Adrenal gland (tissue), 19 donors: ENCODE measurements at places on chromosomes 7 and 10. TPM values are rescaled to one million over a fixed set of nuclear protein-coding genes. Genes with fewer than 3 reads are reported as not detected.

DNA sequence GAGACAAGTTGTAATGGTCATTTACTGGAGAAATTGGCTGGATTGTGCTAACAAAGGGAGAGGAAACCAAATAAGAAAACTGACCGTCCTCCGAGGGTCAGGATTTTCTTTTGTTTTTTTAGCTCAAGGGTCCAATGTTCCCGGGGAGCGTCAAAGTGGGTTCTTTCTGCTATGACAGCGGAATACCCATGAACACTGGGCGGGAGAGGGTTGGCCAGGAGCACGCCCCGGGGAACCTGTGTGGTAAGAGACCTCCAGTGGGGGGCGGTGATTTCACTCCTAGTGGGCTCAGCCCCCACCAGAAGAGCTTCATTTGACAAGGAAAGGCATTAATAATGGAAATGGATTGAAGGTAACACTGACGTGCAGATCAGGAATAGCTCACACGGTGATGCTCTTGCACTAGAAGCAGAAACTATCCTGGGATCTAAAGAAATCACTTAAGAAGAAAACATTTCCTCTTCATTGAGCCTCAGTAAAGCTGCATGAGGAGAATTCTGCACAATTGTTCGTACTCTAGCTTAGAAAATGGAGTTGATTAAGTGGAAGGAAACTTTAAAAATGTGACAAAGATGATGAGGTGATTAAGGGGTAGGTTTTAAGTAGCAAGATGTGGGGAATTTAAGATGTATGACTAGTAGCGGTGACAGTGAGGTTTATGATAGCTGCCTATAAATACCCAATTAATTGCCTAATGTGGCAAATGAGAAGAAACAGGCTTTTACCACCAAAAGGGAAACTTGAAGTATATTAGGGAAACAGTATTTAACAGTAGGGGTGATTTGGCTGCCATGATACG is 627.2 kb downstream of the SUGCT start:
- no peaks in the 10 kb centered on the region for H3K27me3 ChIP-seq
- DNase-seq = no peak
- H3K27ac ChIP-seq = no peak overlapping the region
- H3K36me3 ChIP-seq = no peaks in the 10 kb centered on the region

- H3K27ac ChIP-seq = no peak overlapping the region
- H3K4me3 ChIP-seq = no peak overlapping the region
- no peaks in the 10 kb centered on the region for H3K27me3 ChIP-seq
- no peaks in the 10 kb centered on the region for H3K4me1 ChIP-seq
- no peak for DNase-seq
- H3K36me3 ChIP-seq = no peaks in the 10 kb centered on the region
Observed at GRCh38 chr10:90197766-90198165, 496.4 kb downstream of the KIF20B start.

GRCh38 chr7:157442993-157443831 is 106.4 kb downstream of the DNAJB6 start:
- no peak overlapping the region for H3K4me3 ChIP-seq
- no peak overlapping the region for H3K27ac ChIP-seq
- no peak for DNase-seq

DNA sequence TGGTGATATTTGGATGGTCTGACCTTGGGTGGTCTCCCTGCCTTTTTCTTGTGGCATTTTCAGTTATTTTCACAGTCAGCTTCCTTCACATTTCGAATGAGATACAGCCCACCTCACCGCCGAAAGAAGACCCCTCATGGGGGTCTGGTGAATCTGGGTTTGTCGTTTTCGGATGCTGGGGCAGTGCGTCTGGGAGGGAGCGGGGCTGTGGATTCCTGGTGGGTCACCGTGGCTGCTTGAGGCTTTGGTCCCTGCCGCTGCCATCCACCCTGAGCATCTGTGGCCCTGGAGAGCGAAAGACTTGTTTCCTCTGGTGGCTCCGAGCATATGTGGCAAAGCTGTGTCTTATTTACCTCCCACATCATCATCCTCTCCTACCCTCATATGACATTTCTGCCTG is 43.1 kb downstream of the LHPP start:
- H3K36me3 ChIP-seq = no peaks in the 10 kb centered on the region
- no peak for DNase-seq
- H3K27me3 ChIP-seq = no peaks in the 10 kb centered on the region
- H3K4me3 ChIP-seq = no peak overlapping the region

DNA sequence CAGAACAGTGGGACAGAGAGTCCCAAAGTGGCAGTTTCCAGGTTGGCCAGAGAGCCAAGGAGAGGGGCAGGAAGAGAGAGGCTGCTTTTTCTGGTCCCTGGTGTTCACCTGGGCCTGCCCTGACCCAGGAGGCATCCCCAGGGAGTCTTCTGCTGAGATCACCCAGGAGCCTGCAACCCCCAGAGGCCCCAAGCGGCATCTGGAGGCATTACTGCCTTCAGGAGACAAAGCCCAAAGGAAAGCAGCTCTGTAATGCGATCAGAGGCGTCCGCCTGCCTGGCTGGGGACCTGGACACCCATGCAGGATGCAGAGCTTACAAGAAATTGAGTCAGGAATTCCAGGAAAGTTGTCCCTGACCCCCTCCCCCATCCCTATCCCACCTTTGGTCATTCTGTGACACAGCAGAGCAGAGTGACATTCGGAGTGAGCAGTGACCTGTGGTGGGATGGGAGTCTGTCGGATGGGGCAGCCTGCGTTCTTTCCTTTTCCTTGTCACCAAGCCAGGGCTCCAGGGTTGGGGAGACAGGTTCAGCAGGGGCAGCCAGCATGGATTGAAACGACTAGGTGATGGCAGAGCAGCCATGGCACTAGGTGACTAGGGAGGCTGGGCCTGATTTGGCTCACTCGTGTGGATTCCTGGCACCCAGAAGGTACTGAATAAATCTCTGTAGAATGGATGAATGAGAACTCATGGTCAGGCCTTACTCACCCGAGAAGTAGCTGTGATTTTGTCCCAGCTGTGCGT is 10.4 kb downstream of the UNC5B start:
- H3K4me3 ChIP-seq = no peak overlapping the region
- peaks cover 2% of the 10 kb centered on the region for H3K27me3 ChIP-seq
- H3K36me3 ChIP-seq = no peaks in the 10 kb centered on the region
- peak overlapping the region; percentile 30 for H3K27ac ChIP-seq
- H3K4me1 ChIP-seq = no peaks in the 10 kb centered on the region

DNA sequence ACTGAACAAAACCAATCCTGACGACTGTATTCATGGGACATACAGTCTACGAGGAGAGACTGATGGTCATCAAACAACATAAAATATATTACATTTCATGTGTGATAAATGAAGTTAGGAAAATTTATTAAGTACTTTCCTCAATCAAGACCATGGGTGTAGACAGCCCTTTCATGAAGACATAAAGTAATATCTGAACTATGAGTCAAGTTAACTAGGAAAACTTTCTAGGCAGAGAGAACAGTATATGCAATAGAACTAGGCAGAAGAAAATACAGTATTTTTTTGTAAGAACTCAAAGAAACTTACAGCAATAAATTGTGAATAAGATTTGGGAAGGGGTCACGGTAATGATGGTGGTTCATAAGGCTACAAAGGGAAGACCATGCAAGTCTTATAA is 112.8 kb downstream of the JMJD1C start:
- no peaks in the 10 kb centered on the region for H3K4me1 ChIP-seq
- H3K36me3 ChIP-seq = no peaks in the 10 kb centered on the region
- no peaks in the 10 kb centered on the region for H3K27me3 ChIP-seq

GRCh38 chr7:30965883-30966282 is 2.1 kb downstream of the GHRHR start:
- H3K36me3 ChIP-seq = no peaks in the 10 kb centered on the region
- no peak overlapping the region for H3K4me3 ChIP-seq
- no peak overlapping the region for H3K27ac ChIP-seq
- DNase-seq = no peak
- no peaks in the 10 kb centered on the region for H3K27me3 ChIP-seq

DNA sequence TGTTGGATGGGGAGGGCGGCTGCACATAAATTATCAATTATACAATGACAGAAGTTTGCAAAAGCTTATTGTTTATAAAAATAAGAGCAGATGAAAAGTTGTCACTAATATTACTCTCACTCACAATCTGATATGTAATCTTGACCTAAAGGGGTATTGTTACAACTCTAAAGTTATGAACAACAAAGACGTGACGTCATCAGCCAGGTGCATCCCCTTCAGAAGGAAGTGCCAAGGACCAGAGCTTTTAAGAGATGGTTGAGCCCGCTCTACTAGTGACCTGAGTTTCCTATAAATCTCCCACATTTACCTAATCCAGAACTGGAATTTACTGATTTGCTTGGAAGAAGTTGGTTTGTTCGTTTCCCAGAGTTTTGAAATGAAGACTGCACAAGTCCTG is 247.7 kb upstream of the MGMT start:
- no peaks in the 10 kb centered on the region for H3K4me1 ChIP-seq
- no peaks in the 10 kb centered on the region for H3K36me3 ChIP-seq
- no peak overlapping the region for H3K27ac ChIP-seq
- H3K27me3 ChIP-seq = no peaks in the 10 kb centered on the region
- no peak for DNase-seq

DNA sequence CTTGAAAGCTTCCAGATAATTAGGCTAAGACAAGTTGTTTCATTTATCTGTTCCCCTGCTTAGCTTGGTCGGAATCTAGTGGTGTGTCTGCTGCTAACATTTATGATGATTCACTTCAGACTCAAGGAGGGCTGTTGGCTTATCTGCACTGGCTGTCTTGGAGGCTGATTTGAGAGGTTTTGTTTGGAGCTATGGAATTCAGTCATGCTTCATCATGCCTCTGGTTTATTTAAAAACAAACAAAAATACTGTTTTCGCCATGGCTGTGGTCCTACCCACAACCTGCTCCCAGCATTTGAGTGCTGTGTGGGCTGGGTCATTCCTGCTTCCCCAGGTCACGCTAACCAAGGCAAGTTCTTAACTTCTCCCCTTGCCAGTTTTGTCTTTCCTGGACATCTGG is 11.7 kb upstream of the ARPC1B start:
- no peak overlapping the region for H3K27ac ChIP-seq
- no peak for DNase-seq
- H3K36me3 ChIP-seq = peaks cover 95% of the 10 kb centered on the region

- no peak for DNase-seq
- no peak overlapping the region for H3K4me3 ChIP-seq
- no peak overlapping the region for H3K27ac ChIP-seq
- H3K27me3 ChIP-seq = no peaks in the 10 kb centered on the region
- no peaks in the 10 kb centered on the region for H3K36me3 ChIP-seq
Observed at GRCh38 chr7:78828317-78828716, 625.1 kb downstream of the MAGI2 start.

DNA sequence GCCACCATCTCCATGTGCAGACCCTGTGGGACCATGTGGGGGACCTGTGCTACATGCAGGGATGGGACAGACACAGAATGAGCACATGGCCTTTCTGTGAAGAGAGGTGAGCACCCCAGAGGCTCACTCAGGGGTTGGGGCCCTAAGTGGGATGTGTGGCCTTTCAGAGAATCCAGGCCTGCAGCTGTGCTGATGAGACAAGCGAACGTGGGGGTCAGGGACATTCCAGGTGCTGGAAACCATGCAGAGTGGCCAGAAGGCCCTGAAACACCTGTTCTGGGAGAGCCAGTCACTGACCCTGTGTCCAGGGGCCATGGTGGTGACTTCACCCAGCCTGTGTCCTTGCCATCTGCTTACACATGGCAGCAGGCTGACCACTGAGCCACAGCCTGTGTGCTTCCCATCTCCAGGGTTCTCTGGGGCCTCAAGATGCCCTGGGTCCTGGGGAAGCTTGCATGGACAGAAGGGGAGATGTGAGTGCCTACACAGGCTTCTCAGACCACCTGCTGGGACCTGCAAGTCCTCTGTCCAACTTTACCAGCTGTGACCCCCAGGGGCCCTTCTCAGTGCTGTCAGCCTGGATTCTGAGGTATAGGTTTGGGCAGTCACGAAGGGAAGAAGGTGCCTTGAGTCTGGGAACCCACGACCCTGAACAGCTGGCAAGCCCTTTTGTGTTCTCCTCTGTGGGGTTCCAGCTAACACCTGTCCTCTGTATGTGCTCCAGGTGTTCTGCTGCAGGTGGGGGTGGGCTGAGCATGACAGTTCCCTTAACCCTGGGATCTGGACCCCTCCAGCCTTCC is 17.6 kb downstream of the RAMP3 start:
- no peaks in the 10 kb centered on the region for H3K36me3 ChIP-seq
- H3K4me1 ChIP-seq = no peaks in the 10 kb centered on the region

- peak overlapping the region; percentile 45 for H3K4me3 ChIP-seq
- peaks cover 30% of the 10 kb centered on the region for H3K4me1 ChIP-seq
- DNase-seq = no peak
Observed at GRCh38 chr7:74028321-74028838, 407 bp downstream of the ELN start.

DNA sequence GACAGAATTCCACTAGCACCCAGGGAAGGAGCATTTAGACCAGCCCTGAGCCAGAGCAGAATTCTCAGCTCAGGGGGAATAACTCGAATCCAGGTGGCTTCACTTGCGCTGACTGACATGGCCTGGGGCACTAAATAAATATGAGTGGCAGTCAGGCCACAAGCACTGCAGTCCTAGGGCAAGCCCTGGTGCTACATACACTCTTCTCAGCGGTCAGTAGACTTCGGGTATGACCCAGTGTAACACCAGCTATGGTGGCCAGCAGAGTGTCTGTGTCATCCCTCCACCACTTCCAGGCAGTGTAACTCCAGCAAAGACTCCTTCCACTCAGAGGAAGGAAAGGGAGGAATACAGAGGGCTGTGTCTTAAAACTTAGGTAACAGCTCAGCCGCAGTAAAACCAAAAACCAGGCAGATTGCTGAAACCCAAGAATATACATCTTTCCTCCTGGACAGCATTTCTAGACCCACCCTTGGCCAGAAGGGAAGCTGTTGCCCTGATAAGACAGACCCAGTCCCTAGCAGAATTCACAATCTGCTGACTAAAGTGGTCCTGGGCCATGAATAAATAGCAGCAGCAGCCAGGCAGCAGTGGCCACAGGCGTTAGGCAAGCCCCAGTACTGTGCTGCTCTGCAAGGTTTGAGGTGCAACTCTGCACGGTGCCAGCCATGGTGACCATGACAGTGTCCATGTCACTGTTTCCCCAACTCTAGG is 77.0 kb downstream of the SNX13 start:
- H3K36me3 ChIP-seq = peaks cover 5% of the 10 kb centered on the region
- H3K27me3 ChIP-seq = no peaks in the 10 kb centered on the region
- no peak overlapping the region for H3K27ac ChIP-seq
- DNase-seq = no peak

GRCh38 chr10:17062009-17062408 is 67.6 kb downstream of the CUBN start:
- no peak overlapping the region for H3K4me3 ChIP-seq
- H3K27ac ChIP-seq = no peak overlapping the region
- H3K36me3 ChIP-seq = no peaks in the 10 kb centered on the region
- peaks cover 6% of the 10 kb centered on the region for H3K4me1 ChIP-seq

GRM8 gene
- polyA plus RNA-seq = 1.0 TPM

SORBS1 gene
- 16.7 TPM for polyA plus RNA-seq

TEX36 gene
- not detected for polyA plus RNA-seq

HGF gene
- polyA plus RNA-seq = 9.4 TPM

UCMA gene
- polyA plus RNA-seq = not detected

TBX20 gene
- polyA plus RNA-seq = 4.0 TPM

GJD4 gene
- not detected for polyA plus RNA-seq

GPR15LG gene
- not detected for polyA plus RNA-seq

ZNF138 gene
- 12.0 TPM for polyA plus RNA-seq

HYAL4 gene
- polyA plus RNA-seq = not detected
